Kidney (tissue), 22 donors: ENCODE measurements at places on chromosomes 11 and 22. TPM values are rescaled to one million over a fixed set of nuclear protein-coding genes. Genes with fewer than 3 reads are reported as not detected.

DNA sequence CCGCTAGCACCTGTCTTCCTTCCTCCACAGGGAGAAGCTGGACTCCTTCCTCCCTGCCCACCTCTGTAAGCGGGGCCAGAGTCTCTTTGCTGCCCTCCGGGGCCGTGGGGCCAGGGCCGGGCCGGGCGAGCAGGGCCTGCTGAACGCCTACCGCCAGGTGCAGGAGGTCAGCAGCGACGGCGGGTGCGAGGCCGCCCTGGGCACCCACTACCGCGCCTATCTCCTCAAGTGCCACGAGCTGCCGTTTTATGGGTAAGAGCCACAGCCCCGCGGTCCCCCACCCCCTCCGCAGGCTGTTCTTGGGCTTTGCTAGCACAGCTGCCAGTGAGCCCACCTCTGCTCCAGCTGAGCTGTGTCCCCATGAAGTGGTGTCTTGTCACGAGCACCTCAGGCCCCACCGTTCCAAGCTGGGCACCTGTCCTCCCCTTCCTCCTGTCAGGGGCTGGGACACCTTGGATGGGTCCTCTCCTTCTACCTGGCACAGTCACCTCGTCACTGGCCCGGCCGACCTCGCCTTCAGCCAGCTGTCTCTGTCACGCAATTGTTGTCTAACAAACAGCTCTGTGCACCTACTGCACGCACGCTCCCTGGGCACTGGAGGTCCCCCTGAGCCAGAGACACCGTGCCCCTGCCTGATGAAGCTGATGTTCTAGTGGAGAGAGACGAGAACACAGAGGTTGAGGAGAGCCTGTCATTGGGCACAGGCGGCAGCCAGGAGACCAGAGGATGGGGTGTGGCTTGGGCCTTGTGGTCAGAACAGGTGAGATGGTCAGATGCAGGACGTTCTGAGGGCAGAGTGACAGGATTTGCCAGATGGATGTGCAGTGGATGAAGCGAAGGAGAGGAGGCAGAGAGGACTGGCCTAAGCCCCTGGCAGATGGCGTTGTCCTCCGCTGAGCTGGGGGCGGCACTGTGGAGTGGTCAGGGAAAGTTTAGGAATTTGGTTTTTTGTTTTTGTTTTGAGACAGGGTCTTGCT, 10.6 kb downstream of the FRMD8 start:
- no peak for DNase-seq

GRCh38 chr22:44347549-44347948, 34.8 kb upstream of the SHISAL1 start:
- no peak for DNase-seq

DNA sequence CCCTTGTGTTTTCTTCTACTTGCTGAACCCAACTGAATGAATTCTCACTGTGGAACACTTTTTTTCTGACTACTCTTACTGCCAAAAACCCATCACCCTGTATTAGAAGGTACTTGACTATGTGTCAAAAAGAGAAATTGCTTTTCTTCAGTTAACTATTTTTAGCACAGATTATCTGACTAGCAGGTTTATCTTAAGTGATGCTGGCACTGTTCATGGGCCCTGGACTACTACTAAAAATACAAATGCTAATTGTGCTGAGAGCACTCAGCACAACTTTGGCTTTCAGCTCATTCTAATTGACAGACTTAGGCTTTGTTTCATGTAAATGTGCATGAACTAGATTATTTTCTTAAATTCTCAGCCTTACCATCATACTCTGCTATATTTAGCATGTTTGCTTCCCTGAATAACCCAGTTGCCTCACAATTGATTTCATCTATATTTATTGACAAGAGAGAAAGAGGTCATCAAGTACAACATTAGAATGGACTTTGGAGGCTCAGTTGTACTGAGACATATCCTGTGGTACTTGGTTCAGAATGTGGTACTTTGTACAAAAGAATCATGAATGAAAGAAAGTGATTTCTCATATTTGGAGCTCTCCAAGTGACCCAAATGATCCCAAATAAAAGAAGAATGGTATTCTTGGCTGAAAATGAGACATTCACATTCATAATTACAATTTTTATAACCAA, 478.3 kb downstream of the KCNA4 start:
- DNase-seq: no peak

DNA sequence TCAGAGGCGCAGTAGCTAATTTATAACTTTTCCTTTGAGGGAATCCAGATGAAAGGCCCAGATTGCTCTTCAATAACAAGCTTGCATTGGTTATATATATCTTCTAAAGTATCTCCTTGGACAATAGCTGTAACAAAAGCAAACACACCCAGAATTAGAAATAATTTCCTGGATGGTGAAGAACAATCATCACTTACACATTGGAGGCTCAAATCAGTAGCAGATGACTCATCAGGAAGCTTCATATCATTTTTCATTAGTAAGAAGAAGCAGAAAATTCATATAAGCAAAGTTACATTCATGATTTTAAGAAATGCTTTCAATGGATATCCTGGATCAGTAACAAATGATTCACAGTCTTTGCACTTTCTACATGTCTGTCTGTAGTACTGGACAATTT, 173.6 kb upstream of the CCDC90B start:
- no peak for DNase-seq

Gene IGSF22
- total RNA-seq: 2.5 TPM
